Stimulated activated CD4-positive, alpha-beta T cell treated with anti-CD3 and anti-CD28 coated beads, Interleukin-1b, Interleukin-23, amount 100 ng/mL, for 1 hour (primary cell): ENCODE measurements at places on chromosomes 4 and X.

DNA sequence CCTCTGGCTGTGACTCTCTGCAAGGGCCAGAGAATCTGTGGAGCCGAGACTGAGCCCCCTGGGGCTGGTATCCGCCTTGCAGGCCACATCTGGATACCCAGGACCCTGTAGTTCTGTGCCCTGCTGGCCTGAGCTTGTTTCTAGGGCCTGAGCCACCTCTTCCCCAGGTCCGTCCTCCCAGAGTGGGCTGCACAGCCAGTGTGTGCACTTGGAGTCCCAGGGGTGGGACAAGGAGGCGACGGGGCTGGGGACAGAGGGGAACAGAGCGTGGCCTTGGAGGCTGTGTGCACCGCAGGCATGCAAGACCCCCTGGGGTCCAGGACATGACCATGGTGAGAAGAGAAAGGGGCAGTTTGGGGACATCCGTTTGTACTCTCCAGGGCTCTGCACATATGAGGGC, 105.5 kb downstream of the SORCS2 start:
- DNase-seq, result no peak

DNA sequence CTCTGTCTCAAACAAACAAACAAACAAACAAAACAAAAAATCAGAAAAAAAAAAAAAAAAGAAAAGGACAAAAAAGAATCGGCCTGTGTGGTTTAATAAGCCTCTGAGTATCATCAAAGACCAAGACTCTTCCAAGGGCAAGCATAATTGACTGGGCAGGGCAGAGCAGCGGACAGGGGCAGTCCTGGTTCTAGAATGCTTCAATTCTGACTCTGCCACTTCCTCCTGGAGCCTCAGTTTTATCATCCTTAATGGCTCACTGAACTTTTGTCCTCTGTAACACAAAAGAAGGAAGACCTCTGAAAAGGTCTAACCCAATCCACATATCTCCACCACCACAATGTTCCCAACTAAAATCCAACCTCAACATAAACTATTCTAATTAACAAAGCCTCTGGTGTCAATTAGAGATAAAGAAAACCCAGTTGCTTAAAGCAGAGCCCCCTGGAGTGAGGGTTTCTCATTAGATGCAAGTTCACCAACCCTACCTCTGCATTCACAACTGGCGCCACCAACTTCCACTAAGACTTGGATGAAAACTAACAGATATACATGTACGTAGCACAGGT, 51.7 kb downstream of the TBC1D9 start:
- no peak for DNase-seq

GRCh38 chrX:154785716-154786115, 19.6 kb downstream of the MPP1 start:
- no peak for DNase-seq

- no peak for DNase-seq
Measured at GRCh38 chr4:146338512-146338911, 124.2 kb downstream of the REELD1 start.

GRCh38 chrX:136148391-136148790, 1.1 kb downstream of the FHL1 start:
- DNase-seq, result no peak

DNA sequence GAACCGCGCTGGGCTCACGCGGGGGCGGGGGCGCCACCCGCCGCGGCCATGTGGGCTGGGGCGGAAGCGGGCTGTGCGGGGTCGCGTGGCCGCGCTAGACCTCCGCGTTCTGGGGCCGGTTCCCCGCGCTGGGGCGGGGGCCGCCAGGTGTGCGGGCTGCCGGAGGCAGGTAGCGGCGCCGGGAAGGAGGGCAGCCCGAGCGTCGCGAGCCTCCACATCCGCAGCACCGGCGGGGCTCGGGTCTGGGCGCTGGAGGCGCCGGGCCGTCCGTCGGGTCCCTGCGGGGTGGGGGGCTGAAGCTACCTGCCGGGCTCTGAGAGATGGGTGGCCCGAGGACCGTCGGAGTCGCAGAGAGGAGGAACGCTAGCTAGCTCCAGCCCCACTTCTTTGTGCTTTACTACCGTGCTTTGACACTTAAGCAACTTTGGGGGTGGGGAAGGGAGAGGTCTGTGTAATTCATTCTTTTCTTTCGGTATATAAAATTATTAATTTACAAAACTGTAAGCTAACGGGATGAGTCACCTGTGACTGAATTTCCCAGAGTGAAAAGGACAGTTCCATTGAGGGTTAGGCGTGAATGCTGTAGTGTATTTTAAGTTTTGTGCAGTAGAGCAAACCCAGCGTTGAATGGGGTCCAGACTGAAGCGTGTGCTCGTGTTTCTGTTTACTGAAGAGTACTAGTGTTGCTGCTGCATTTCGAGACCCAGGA, 689 bp downstream of the METAP1 start:
- no peak for DNase-seq

DNA sequence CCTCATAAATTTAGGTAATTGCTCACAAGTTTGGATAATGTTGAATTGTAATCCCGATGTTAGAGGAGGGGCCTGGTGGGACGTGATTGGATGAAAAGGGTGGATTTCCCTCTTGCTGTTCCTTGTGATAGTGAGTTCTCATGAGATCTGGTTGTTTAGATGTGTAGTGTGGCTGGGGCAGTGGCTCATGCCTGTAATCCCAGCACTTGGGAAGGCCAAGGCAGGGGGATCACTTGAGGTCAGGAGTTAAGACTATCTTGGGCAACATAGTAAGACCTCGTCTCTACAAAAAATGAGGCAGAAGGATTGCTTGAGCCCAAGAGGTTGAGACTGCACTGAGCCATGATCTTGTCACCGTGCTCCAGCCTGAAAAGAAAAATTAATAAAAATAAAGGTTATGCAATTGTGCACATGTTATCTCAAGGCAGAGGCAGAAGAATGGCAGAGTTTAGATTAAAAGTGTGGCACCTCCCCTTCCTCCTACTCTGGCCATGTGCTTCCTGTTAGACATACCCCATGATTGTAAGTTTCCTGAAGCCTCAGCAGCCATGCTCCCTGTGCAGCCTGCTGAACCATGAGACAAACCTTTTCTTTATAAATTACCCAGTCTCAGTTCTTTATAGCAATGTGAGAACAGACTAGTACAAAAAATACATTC, 36.5 kb downstream of the ERVMER34-1 start:
- DNase-seq, result no peak

DNA sequence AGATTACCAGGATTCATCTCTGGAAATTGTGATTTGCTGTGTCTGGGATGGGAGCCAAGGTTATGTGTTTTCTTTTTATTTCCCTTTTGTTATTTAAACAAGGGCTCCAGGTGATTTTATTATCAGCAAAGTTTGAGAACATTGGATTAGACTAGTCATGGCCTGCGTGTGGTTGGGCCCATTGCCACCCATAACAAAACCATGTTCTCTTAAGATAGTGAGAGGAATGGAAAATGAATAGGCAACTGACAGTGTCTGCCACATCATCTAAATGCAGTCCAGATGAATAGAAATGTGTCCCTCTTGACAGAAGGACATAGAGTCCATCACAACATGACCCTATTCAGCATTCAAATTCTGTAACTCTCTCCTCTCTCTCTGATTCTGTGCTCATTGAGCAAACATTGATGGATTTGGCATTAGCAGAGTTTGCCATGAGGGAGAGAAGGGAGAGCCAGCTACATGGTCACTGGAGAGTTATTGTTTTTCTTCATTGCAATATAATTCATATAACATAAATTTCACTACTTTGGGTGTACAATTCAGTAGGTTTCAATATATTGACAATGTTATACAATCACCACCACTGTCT, 11.7 kb downstream of the XK start:
- DNase-seq, result no peak

- DNase-seq, result no peak
Measured at GRCh38 chr4:128549636-128550035, 259.9 kb upstream of the JADE1 start.

DNA sequence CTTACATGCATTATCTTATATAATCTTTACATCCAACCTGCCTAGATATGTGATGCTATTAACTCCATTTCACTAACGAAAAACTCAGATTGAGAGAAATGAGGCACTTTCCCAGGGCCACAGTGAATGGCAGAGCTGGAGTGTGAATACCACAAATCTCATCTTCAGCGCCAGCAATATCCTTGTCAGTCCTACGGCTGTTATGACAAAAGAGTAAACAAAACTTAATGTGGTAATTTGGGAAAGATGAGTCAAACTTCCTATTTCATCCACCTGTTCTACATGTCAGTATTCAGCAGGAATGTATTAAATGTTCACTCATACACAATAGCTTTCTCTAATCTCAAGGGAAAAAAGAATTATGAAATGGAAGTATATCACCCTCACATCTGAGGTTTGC, 56.9 kb downstream of the FAT1 start:
- DNase-seq, result no peak

GRCh38 chr4:182937268-182938204, 20.4 kb upstream of the DCTD start:
- DNase-seq, result no peak

DNA sequence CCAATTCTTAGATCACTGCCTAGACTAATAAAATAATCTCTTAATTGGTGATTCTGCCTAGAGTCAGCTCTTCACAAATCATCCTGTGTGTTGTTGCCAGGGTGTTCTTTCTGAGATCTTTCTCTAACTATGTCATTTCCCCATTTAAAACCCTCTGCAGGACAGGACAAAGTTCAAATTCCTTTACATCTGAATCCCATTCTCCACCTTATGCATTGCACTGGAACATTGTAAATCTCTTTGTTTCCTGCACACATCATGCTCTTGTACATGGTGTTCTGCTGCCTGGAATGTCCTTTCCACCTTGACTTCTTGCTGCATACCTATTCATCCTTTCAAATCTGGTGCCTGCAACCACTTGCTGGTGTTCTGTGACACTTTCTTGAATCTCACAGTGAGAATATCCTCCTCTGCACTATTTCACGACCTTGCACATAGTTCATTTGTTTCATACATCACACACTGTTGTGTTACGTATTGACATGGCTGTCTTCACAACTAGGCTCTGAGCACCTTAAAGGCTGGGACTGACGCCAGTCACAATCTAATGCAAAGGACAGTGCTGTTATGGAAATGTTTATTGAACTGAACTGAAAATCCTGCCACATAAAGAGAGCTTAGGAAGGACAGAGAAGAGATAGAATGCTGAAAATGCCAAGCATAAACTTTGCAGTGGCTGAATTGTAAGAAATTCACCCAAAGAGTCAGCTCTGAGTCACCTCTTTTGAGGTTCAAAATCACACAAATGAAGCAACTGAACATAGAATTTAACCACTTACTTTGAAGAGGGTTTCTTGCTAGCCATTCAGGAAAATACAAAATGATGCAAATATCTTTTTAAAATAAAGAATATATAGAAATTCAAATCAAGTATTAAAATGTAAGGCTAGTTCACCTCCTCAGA, 26.4 kb upstream of the SMIM14 start:
- no peak for DNase-seq

- DNase-seq, result no peak
Measured at GRCh38 chrX:121958886-121959285, 911.5 kb downstream of the GLUD2 start.

DNA sequence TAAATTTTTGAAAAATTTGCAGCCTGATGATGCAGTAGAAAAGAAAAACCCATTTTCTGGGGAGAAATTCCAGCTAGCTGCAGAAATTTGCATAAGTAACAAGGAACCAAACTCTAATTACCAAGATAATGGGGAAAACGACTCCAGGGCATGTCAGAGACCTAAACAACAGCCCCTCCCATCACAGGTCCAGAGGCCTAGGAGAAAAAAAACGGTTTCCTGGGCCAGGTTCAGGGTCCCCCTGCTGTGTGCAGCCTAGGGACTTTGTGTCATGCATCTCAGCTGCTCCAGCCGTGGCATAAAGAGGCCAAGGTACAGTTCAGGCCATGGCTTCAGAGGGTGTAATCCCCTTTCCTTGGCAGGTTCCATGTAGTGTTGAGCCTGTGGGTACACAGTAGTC, 733.7 kb upstream of the CT83 start:
- no peak for DNase-seq

DNA sequence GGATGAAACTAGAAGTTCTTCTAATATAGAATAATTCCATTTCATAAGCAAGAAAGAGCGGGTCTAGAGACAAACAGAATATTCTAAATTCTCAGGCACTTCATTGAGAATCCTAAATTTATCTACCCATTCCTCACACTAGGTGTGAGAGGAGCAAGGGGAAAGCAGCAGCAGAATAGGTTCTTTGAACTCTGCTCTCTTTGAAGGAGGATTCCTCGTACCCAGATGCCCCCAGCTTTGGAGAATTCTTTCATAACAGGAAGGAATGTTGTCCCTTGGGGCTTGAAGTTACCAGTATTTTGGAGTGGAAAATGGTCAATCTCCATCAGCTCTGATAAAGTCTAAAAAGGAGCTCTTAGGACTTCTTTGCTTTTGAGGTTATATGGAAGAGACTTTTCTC, 59.7 kb upstream of the RASGEF1B start:
- DNase-seq, result no peak

DNA sequence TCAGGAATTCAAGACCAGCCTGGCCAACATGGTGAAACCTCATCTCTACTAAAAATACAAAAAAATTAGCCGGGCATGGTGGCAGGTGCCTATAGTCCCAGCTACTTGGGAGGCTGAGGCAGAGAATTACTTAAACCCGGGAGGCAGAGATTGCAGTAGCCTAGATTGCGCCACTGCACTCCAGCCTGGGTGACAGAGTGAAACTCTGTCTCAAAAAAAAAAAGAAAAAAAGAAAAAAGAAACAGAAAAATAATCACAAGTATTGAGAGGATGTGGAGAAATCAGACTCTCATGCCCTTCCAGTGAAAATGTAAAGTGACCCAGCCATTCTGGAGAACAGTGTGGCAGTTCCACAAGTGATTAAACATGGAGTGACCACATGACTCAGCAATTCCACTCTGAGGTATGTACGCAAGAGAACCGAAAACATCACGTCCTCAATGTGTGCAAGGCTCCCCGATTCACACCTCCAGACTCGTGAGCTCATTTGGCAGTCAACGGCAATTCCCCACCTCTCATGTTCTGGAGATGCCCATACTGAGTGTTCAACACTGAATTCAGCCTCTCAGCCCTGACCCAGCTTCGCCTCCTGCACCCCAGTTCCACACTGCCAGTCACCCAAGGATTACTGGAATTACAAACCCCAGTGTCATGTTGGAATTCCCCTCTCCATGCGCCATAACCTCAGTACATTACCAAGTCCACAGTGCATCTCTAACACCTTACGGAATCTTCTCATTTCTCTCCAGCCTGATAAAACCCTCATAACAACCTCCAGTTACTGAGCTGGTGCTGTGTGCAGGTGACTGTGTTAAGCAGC, 21.1 kb downstream of the ACOX3 start:
- no peak for DNase-seq

- no peak for DNase-seq
Measured at GRCh38 chr4:16027626-16028025, 56.2 kb downstream of the PROM1 start.

- DNase-seq, result no peak
Measured at GRCh38 chr4:106329041-106329618, 12.8 kb downstream of the AIMP1 start.

GRCh38 chrX:11398785-11399184, 105.6 kb downstream of the AMELX start:
- DNase-seq, result no peak

DNA sequence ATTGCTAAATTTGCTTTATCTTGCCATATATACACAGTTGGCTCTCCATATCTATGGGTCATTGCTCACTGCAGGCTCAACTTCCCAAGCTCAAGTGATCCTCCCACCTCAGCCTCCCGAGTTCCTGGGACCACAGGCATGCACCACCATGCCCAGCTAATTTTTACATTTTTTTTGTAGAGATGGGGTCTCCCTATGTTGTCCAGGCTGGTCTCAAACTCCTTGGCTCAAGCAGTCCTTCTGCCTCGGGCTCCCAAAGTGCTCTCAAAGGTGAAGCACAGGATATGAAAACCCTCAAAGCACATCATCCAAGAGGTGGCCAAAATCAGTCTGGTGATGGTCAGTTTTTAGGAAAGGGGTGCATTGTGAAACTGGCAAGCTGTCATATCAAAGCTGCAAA, 11.8 kb downstream of the CDS1 start:
- DNase-seq, result no peak

- no peak for DNase-seq
Measured at GRCh38 chr4:157791236-157791635, 381.6 kb downstream of the GASK1B start.
